ENCODE measurements at places on chromosomes 12 and 14.

DNA sequence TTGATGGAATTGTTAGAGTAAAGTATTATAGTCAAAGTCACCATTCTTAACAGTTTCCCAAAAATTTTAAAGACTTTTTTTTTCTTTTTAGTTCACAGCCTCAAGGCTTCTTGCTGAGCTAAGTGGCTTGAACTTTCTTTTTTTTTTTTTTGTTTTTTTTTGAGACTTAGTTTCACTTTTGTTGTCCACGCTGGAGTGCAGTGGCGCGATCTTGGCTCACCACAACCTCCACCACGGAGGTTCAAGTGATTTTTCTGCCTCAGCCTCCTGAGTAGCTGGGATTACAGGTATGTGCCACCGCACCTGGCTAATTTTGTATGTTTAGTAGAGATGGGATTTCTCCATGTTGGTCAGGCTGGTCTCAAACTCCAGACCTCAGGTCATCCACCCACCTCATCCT lies 92.8 kb downstream of the SETD3 start:
- DNase-seq = no peak

DNA sequence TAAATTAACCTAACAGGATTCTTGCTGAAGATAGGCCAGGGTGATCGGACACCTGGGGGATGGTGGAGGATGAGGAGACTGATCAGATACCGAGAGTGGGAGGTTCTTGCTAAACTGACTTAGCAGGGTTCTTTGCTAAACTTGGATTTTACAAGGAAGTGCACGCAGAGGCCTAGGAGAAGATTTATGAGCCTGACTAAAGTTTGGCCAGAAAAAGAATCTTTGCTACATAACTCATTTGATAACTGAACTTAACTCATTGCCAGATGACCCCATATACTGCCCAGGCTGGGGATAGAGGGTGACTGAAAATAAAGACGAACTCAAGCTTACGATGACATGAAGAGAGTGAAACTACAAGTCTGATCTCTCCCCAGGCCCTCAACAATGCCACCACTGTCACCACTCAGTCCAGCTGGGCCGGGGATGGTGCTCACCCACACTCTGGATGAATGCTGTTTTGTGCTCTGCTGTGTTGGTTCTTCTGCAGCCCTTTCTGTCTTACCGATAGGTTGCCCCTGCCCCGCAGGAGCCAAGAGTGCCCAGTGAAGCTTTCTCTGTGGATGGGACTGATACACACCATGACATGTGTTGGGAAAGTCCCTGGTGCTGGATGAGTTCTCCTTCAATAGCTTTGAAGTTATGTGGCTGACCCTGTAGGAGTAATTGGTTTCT lies 29.0 kb downstream of the PPFIBP1 start:
- DNase-seq = no peak

GRCh38 chr12:109890620-109891170 lies 9.4 kb upstream of the TCHP start:
- DNase-seq = no peak

- DNase-seq = no peak
Measured at GRCh38 chr12:127675936-127676335, 591.0 kb upstream of the TMEM132C start.

GRCh38 chr14:85533861-85534291 lies 3.9 kb downstream of the FLRT2 start:
- no peak for DNase-seq

DNA sequence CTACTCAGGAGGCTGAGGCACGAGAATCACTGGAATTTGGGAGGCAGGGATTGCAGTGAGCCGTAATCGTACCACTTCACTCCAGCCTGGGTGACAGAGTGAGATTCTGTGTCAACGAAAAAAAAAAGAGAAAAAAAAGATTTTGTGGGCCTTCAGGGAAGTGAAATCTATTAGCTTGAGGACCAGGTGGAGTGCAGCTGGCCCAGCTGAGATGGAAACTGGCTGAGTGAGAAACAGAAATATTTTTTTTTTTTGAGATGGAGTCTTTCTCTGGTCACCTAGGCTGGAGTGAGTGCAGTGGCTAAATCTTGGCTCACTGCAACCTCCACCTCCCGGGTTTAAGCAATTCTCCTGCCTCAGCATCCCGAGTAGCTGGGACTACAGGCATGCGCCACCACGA lies 2.3 kb upstream of the CLEC4C start:
- DNase-seq = no peak

DNA sequence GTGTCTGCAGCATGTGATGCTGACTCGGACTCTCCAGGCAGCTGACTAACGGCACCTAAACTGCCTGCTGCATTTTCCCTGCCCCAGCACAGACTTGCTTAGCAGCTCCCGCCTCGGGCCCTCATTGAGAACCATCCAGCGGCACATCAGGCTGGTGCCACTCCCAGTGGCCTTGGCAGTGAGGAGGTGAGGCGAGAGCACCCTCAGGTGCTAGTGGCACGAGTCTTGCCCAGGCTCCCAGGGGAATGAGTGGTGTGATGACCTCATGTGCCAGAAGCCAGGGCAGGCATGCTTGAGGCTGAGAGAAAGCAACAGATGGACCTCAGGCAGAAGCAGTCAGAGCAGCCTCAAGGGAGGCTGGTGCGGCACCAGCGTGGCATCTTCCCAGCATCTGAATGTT lies 60.2 kb downstream of the PRKCH start:
- no peak for DNase-seq

GRCh38 chr12:124384299-124384894 lies 89.5 kb downstream of the RFLNA start:
- no peak for DNase-seq

DNA sequence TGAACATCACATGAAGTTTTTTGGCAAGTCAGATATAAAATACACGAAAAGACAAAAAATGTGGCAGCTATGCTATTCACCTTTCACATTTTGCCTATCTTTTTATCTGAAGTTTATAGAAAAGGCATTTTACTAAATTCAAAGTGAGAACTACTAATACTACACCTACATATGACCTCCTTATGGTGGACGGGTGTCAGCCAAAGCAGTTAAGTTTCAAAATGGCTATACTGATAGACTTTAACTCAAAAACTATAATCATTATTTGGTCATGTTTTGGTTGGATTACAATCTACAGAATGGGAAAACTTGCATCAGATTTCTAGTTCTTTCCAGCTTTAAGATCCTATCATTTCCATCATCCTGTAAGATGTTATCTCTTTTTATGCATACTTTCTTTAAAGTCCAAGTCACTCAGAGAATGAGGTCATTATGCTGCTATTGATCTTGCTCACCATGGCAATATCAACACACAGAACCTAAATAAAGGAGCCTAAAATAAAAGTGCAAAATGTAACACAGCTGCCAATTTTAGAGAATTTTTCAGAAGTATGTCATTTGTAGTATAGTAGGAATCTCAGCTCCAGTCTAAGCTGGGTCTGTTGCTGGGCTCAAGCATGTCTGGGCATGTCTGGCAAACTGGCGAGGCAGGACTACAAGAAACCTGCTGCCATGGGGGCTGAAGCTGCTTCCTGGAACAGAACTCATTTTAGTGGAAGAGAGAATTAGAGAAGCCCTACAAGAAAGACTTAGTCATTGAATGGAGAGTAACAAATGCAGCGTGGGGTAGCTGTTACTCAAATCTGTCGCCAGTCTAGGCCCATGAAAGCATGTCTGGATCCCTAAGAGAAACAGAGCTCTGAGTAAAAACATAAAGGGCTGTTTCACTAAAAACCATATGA lies 7.6 kb upstream of the AEBP2 start:
- no peak for DNase-seq

GRCh38 chr14:68809524-68809923 lies 16.7 kb upstream of the ZFP36L1 start:
- no peak for DNase-seq

DNA sequence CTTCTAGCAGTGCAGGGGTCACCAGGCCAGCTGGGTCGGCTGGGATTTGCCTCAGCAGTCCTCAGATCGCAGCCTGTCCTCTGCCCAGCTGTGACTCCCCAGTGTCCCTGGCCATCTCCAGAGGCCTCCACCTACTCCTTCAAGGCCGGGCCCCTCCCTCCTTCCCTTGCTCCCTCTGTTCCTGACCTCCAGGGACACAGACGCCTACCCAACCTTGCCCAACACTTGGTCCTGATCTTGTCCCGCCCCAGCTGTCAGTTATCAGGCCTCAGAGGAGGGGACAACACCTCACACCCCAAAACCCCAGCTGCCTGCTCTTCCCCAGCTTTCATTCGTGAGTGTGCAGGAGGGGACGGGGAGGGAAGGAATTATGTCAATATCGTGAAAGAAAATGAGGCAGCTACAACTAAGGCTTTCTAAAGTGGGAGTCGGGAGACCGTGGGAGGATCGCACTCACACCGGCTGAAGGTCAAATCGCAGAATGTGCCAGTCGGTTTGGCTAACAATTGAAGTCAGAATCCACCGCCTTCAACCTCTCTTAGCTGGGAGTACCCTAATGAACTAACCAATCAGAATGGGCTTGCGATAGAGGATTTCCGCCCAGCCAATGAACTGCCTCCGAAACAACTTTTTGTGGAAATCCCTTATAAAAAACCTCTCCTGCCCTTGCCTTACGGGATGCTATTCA lies 9.4 kb upstream of the PLBD2 start:
- no peak for DNase-seq

DNA sequence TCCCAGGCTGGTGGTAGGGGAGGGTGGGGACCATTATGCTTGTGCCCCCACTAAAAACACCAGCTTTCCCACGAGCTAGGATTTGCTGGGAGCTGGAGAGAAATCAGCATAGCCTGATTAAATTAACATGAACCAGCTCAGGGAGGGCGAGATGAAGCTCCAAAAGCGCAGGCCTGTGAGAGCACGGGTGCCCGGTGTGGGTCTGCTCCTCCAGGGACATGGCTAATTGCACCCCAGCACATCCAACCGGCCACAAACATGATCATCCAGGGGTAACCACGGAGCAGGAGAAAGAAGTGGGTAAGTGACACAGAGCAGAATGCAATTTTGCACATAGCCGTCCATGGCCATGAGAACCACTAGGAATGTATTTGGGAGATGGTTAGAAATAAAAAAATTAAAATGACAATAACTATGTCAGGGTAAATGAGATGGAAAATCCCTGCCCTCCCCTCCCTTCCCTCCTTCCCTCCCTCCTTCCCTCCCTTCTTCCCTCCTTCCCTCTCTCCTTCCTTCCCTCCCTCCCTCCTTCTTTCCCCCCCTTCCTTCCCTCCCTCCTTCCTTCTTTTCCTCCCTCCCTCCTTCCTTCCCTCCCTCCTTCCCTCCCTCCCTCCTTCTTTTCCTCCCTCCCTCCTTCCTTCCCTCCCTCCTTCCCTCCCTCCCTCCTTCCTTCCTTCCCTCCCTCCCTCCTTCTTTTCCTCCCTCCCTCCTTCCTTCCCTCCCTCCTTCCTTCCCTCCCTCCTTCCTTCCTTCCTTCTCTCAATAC lies 26.9 kb downstream of the CLMN start:
- no peak for DNase-seq

- DNase-seq = no peak
Measured at GRCh38 chr12:3252450-3252891, 175.3 kb downstream of the TSPAN9 start.

GRCh38 chr12:58894040-58894439 lies 26.3 kb downstream of the LRIG3 start:
- DNase-seq = no peak

DNA sequence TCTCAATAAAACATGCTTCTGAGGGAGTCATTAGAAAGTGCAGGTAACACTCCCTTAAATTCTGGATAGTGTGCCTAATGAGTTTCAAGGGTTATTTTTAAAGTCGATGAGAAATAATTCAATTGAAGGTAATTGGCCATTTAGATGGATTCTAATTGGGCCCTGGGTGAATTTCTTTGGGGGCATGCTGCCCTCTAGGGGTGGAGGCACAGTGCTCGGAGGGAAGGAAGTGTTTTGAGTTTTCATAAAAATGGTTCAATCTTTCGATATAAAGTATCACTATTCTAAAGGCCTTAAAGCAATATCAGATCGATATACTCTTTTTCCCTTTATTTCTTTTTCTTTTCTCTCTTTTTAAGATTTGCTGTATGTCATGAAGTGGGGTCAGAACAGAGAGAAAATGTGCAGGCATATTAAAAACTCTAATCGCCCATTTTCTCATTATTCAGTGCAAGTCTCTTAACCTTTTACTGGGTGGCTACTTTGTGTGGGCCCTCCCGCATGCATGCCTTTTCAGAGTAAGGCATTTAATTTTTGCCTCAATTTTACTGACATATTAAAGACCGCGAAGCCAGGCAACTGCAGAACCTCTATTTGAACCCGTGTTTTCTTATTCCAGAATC lies 25.5 kb downstream of the NKX2-8 start:
- DNase-seq = no peak

DNA sequence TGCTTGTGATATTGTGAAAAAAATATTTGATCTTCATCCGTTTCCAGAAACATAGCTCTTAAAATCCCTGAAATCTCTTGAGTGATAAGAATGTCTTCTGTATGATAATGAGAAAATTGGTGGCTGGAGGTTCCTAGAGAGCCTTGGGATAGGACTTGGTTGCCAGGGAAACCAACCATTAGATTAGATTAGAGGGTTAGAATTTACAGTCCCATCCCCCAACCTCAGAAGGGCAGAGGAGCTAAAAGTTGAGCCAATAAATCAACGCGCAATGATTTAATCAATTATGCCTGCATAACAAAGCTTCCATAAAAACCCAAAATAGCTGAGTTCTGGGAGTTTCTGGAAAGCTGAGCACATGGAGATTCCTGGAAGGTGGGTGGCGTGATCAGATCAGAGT lies 10.6 kb downstream of the SEL1L start:
- no peak for DNase-seq

DNA sequence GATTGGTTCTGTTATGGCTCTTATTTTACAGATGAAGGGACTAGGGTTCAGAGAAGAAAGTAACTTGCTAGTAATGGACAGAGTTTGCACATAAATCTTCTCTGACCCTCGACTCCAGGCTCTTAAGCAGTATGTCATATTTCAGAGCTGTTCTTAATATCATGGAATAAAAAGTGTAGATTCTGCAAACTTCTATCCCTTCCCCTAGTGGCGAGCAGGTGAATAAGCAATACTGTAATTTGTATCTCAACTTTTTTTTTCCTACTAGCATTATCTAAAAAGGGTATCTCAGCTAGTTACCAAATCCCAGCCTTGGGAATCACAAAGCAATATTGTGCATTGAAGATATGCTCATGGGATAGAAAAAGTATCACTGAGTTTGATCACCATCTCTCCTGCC lies 83.2 kb downstream of the ANO4 start:
- DNase-seq = no peak

DNA sequence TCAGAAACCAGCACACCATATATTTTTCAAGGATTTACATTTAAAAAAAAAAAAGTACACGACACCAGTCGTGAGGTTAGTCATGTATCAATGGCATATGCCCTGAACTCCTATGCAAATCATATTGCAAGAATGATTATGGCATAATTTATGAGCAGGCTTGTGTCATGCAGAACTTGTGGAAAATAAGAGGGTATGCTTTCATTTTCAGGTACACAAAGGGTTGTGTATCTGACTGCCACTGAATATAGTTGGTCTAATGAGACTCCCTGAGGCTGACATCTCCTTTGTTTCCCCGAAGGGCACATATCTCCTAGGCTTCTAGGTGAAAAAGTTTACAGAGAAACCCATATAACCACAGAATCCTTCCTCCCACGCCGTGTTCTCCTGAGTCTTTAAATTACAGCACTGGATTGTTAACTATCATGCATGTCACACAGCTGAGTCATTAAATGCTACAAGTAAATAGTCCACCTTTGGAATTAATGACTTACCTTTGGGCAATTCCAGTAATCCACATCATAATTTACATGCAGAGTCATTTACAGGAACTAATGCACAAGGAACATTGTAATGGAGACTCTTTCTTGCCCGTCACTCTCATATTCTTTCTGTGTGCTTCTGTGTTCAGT lies 356.7 kb upstream of the DIO2 start:
- no peak for DNase-seq

Data from activated T-cell treated with anti-CD3 and anti-CD28 coated beads for 1 hour (primary cell).